ENCODE measurements at places on chromosomes 7 and 10. TPM values are rescaled to one million over a fixed set of nuclear protein-coding genes. Genes with fewer than 3 reads are reported as not detected.

The CPA1 gene
- not detected for total RNA-seq

- no peak overlapping the region for H3K27ac ChIP-seq
- no peaks in the 10 kb centered on the region for H3K36me3 ChIP-seq
- H3K4me3 ChIP-seq, result no peak overlapping the region
- no peak for DNase-seq
- no peaks in the 10 kb centered on the region for H3K27me3 ChIP-seq
These were observed 558.9 kb downstream of the SH2D4B start for GRCh38 chr10:81096558-81096957.

DNA sequence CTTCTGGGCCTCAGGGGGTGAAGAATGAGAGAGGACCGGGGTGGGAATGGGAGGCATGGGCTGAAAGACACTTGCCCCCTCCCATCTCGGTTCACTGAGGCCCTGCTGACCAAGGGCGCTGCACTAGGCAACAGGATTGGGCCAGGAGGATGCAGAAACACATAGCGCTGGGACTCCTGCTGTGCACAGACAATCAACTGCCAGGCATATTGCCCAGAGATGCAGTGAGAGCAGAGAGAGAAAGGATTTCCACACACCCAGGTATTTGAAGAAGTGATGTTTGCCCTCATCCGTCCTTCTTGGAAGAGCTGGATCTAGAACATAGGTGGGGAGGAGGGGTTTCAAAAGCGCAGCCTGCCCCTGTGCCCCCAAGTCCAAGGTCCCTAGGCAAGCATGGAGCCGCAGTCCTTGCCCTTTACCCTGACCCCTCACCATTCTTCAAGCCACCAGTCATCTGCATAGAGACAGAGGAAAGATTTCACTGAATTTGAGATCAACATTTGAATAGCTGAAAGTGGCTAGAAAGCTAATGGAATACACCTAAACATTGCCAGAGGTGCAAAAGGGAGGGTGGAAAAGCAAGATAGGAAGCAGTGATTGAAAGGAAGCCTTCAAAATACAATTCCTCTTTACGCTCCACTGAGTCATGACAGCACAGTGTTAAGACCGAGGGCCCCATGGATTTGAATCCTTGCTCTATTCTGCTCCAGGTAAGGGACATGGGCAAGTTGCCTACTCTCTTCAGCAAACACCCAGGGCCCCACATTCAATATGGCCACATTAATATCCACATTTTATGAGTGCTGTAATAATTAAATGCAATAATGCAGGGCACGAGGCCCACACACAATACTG, 44.2 kb upstream of the TNS3 start:
- H3K4me1 ChIP-seq, result peaks cover 21% of the 10 kb centered on the region
- no peaks in the 10 kb centered on the region for H3K36me3 ChIP-seq
- no peak overlapping the region for H3K27ac ChIP-seq
- DNase-seq, result no peak

DNA sequence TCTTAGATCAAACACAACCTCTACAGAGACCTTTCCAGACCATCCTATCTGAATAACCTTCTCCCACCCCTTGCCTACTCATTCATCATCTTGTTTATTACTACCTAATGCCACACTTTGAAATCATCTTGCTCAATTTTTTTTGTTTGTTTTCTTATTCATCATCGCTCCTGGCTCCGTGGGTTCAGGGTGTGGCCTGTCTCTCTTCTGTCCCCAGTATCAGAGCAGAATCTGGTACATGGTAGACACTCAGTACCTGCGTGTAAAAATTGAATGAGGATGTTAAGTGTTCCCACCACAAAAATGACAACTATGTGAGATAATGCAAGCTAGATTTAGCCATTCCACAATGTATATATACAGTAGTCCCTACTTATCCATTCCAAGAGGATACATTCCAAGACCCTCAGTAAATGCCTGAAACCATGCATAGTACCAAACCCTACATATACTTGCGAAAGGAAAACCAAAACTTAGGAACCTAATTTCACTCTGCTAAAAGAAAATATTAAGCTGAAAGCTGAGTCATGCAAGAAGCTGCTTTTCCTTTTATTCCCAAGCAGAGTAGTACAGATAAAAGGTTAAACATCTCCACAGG, 72.1 kb upstream of the SEC61G start:
- H3K36me3 ChIP-seq, result no peaks in the 10 kb centered on the region
- H3K27ac ChIP-seq, result no peak overlapping the region
- no peaks in the 10 kb centered on the region for H3K27me3 ChIP-seq
- H3K4me3 ChIP-seq, result no peak overlapping the region
- no peaks in the 10 kb centered on the region for H3K4me1 ChIP-seq
- DNase-seq, result no peak

GRCh38 chr7:120190566-120190965, 82.4 kb upstream of the KCND2 start:
- H3K4me3 ChIP-seq, result no peak overlapping the region
- peaks cover 2% of the 10 kb centered on the region for H3K4me1 ChIP-seq
- peaks cover 2% of the 10 kb centered on the region for H3K27me3 ChIP-seq
- H3K36me3 ChIP-seq, result no peaks in the 10 kb centered on the region
- no peak for DNase-seq
- no peak overlapping the region for H3K27ac ChIP-seq

GRCh38 chr7:42692621-42693020, 219.2 kb downstream of the C7orf25 start:
- H3K36me3 ChIP-seq, result no peaks in the 10 kb centered on the region
- H3K27me3 ChIP-seq, result peaks cover 2% of the 10 kb centered on the region
- H3K27ac ChIP-seq, result no peak overlapping the region
- H3K4me1 ChIP-seq, result peaks cover 5% of the 10 kb centered on the region

DNA sequence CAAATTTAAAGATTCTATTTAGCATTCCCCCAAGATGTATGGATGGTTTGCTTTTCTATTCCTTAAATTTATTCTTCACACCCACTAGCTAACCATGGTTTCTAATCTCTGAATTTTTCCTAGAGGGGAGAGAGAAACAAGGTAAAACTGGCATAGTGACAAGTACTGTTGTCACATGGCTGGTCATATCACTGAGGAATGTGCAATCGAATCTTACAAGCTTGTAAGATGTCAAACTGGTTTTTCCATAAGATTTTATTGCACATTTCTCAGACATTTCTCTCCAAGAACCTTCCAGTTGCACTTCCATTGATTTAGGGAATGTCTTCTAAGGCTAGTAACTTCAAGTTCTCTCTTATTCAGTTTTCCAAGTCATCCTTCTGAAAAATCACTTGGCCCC, 89.8 kb downstream of the MBL2 start:
- no peaks in the 10 kb centered on the region for H3K4me1 ChIP-seq
- H3K27me3 ChIP-seq, result no peaks in the 10 kb centered on the region
- H3K4me3 ChIP-seq, result no peak overlapping the region

- peaks cover 28% of the 10 kb centered on the region for H3K4me1 ChIP-seq
- no peaks in the 10 kb centered on the region for H3K36me3 ChIP-seq
- peak overlapping the region; percentile 52 for H3K4me3 ChIP-seq
- DNase-seq, result peak; percentile 60
- H3K27me3 ChIP-seq, result peaks cover 2% of the 10 kb centered on the region
These were observed 126.5 kb downstream of the FAM107B start for GRCh38 chr10:14648005-14648765.

DNA sequence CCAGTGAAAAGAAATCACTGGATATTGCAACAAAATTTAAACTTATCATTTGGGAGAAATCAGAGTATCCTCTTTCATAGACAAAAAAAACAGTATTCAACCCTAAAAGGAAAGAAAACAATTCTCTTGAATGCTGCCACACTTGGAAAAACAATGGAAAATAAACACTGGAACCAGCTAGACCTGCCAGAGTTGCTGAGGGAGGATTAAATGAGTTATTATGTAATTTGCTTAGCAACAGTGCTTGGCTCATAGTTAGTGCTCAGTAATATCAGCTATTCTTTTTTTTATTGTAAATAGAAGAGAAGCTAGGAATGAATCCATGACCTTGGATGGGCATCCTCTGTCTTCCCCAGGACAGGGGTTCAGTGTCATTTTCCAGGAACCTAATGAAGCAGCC, 11.0 kb upstream of the ZNF273 start:
- H3K27me3 ChIP-seq, result peaks cover 14% of the 10 kb centered on the region
- H3K27ac ChIP-seq, result no peak overlapping the region

Measured in endothelial cell (in vitro differentiated cells).